ENCODE measurements at places on chromosomes 4 and X.

DNA sequence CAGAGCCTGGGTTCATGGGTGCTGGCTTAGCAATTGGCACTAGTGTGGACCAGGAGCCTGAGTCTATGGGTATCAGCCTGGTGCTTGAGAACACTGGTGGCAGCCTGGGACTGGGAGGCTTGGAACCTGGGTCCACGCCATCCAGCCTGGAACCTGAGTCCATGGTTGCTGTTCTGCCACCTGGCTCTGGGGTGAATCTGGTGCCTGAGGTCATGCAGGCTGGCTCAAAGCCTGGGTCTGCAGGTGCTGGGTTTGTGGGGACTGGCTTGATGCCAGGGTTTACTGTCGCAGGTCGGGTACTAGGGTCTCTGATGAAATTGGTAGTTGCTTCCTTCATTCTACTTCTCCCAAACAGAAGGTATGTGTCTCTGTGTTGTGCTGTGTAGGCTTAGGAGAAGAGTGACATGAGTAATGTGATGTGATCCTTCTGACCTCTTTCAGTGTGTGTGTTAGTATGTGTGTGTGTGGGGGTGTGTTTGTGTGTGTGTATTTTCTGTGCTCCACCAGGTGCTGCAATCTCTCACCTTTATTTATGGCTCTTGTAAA, 517.0 kb upstream of the EPHA5 start:
- DNase-seq = no peak

GRCh38 chrX:3263681-3264126, 82.7 kb downstream of the MXRA5 start:
- peak; percentile 88 for DNase-seq

DNA sequence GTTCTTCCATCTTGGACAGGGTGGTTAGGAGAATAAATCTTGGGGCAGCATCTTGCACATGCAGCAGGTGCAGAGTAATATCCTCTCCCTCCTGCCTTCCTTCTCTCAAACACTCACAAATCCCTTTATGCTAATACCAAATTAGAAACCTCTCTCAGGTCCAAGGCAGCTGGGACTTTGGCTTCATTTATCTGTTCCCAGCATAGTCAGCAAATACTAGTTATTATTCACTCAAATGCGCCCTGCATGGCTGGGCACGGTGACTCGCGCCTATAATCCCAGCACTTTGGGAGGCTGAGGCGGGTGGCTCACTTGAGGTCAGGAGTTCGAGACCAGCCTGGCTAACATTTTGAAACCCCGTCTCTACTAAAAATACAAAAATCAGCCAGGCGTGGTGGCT, 156.0 kb upstream of the GALNT7 start:
- no peak for DNase-seq

DNA sequence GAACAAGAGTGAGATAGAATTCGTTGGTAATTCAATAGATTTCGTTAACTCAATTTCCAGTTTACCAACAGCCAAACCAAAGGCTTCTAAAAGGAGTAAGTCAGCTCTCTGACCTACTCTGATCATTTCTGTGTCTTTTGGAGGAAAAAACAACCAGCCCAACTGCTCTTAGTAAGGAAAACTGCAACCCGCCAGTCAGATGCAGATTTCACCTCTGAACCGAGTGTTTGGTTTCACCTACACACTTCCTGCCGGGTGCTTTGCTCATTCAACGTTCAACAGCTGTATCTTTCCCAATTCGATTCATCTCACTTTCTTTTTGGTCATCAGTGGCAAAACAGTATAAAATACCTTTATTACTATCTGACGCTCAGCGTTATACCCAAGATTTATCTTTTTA, 24.5 kb downstream of the TMSB4X start:
- peak; percentile 47 for DNase-seq

- no peak for DNase-seq
Measured at GRCh38 chr4:76188557-76188956, 25.1 kb downstream of the SCARB2 start.

Data from suppressor macrophage treated with lipopolysaccharide for 4 hours (primary cell).